ENCODE measurements at places on chromosomes 13 and 19. TPM values are rescaled to one million over a fixed set of nuclear protein-coding genes. Genes with fewer than 3 reads are reported as not detected.
A peak's percentile ranks its signal among the peaks of the same experiment; 100 is the strongest.

DNA sequence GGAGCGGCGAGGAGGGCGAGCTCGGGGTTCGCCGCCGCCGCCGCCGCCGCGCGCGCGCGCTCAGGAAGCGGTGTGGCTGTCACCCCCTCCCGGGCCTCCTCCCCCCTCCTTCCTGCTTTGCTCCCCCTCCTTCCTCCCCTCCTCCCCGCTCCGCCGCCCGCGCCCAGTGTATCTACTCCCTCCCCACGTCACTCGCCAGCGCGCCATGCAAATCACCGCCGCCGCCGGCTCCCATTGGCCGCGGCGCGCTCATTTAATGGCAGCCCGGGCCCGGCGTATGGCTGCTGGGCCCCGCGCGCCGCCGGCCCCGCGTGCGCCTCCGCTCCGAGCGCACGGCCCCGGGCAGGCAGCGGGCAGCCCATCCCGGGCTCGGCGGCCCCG lies 335 bp upstream of the SOX1 start:
- no peaks in the 10 kb centered on the region for H3K36me3 ChIP-seq
- H3K4me1 ChIP-seq = peaks cover 12% of the 10 kb centered on the region
- H3K27ac ChIP-seq = no peak overlapping the region
- peak; percentile 46 for DNase-seq

GRCh38 chr19:11338121-11338520 lies 1.3 kb downstream of the RAB3D start:
- H3K27ac ChIP-seq = no peak overlapping the region
- no peak overlapping the region for H3K4me3 ChIP-seq
- no peaks in the 10 kb centered on the region for H3K27me3 ChIP-seq

The GAS6 gene
- polyA plus RNA-seq = 0.78 TPM

The NUMBL gene
- 7.8 TPM for polyA plus RNA-seq

GRCh38 chr19:10142701-10143375 lies 23.1 kb upstream of the EIF3G start:
- DNase-seq = no peak
- peaks cover 1% of the 10 kb centered on the region for H3K36me3 ChIP-seq
- no peak overlapping the region for H3K4me3 ChIP-seq
